T-helper 2 cell treated with Interferon-gamma antibody and Interleukin-4, amounts not matched to agents 5 μg/mL and 100 μg/mL, for 36 hours (primary cell): ENCODE measurements at places on chromosomes 2 and 18.

- DNase-seq, result no peak
Measured at GRCh38 chr2:178484245-178485041, 4.2 kb downstream of the PLEKHA3 start.

DNA sequence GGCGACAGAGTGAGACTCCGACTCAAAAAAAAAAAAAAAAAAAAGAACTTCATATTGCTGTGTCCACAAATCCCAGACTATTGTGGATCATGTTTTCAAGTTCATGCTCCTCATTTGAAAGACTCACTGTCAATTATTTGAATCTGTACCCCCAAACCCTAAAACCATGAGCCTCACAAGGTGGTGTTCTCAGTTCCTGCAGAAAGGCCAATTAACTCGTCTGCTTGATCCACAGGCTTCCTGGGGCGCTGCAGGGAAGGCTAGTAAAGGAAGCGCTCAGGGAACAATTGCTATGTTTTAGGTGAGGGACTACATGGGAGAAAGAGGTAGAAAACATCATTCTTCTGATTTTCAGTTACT, 396.8 kb upstream of the NETO1 start:
- DNase-seq, result no peak

GRCh38 chr18:48161911-48162698, 231.6 kb upstream of the SMAD2 start:
- no peak for DNase-seq

- no peak for DNase-seq
Measured at GRCh38 chr2:237139123-237139675, 53.5 kb downstream of the COPS8 start.

GRCh38 chr2:172084395-172084644, 987 bp upstream of the DLX1 start:
- DNase-seq, result no peak

DNA sequence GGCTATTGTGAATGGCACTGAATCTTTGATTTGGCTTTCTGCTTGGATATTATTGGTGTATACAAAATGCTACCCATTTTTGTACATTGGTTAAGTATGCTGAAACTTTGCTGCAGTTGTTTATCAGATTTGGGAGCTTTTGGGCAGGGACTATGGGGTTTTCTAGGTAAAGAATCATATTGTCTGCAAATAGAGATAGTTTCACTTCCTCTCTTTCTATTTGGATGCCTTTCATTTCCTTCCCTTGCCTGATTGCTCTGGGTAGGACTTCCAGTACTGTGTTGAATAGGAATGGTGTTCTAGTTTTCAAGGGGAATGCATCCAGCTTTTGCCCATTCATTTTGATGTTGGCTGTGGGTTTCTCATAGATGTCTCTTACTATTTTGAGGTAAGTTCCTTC, 489.1 kb upstream of the LRATD1 start:
- DNase-seq, result no peak

DNA sequence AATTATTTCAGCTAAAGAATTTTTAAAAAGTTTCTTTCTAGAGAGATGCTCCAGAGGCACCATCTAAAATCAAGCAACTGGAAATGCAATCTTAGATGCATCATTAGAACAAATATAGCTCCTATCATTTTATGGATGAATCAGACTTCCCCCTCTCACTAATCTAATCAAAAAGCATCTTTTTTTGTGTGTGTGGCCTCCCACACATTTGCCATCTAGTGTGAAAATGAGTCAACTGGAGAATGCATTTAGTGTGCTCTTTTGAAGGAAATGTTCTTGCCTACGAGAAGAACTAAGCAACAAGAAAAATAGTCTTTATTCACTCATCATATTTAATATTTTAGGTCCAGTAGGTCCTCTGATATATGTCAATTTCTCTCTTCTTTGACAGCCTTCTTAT, 39.5 kb upstream of the FIGN start:
- DNase-seq, result no peak

DNA sequence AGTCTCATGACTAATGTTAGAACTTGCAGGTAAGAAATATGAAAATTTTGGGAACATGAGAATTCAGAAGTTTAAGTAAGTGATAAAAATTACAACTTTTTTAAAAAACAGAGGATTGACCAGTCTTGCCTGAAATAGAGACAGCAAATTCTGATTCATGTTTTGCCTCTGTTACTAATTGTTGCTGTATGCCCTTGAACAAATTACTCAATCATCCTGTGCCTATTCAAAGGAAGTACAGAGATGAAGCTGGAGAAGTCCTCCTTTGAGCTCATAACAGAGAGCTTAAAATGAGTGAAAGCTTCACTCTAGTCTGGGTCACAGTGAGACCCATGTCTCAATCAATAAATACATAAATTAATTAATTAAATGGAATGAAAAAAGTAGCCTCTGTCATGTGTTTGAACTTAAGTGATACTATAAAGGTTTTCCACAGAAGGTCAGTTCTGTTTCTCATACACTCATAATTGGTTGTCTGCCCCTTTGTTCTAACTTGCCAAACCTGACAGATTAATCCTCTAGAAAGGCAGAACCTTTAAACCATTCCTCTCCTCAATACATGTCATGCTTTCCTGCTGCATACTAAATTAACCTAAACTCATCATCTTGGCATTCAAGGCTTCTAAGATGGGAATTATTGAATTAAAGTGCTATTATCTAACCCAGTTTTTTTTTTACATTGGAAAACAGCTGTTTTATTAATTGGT, 374.6 kb upstream of the LRATD1 start:
- DNase-seq, result no peak

DNA sequence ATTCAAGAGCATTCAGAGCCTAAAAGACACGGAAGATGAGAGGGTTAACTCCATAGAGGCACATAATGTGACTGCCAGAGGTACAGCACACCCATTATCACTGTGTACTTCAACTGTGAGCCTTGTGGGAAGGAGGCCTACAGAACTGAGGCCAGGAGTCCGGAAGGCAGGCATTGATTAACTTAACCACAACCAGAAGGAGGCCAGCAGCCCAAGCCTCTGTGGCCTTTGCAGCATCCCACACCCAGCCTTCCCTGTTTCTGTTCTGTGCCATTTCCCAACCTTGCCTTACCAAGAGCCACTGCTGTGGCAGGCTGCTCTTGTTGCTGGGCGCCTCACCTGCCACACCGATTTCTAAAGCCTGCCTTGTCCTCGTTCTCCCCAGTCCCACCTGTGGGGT, 27.2 kb downstream of the SIGLEC15 start:
- no peak for DNase-seq
